Activated T-cell treated with anti-CD3 and anti-CD28 coated beads, Interleukin-2, amount 50 U/mL, for 72 hours (primary cell): ENCODE measurements at places on chromosomes 5 and 9. TPM values are rescaled to one million over a fixed set of nuclear protein-coding genes. Genes with fewer than 3 reads are reported as not detected.

DNA sequence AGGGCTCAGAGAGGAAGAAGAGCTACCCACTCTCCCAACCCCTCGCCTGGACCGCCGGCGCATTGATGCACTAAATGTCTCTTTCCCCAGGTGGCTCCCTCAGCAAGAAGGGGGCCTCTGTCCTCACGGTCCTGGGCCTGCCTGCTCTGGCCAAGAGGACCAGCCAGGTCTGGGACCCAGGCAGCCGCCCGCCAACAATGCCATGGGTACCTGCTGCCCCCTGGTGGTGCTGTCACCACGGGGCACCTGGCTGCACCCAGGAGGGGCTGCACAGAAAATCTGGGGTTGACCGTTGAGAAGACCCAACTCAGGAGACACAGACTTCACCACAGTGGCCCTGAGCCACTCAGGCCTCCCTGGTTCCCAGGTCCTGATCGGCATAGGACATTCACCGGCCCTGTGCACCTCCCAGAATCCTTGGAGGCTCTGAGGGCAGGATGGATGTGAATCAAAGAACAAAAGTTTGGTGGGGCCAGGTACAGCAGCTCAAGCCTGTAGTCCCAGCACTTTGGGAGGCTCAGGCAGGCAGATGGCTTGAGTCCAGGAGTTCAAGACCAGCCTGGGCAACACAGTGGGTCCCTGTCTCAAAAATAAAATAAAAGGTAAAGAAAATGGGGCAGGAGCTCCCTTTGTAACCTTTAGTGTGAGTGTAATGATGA, 2.4 kb upstream of the VAV2 start:
- peak overlapping the region; percentile 35 for H3K4me3 ChIP-seq
- peak; percentile 89 for DNase-seq
- H3K4me1 ChIP-seq = no peaks in the 10 kb centered on the region

- peak overlapping the region; percentile 66 for H3K4me3 ChIP-seq
- no peaks in the 10 kb centered on the region for H3K36me3 ChIP-seq
- peaks cover 45% of the 10 kb centered on the region for H3K4me1 ChIP-seq
- DNase-seq = peak; percentile 30
- no peak overlapping the region for H3K27ac ChIP-seq
These were observed 48.6 kb downstream of the UBE2QL1 start for GRCh38 chr5:6497262-6497661.

DNA sequence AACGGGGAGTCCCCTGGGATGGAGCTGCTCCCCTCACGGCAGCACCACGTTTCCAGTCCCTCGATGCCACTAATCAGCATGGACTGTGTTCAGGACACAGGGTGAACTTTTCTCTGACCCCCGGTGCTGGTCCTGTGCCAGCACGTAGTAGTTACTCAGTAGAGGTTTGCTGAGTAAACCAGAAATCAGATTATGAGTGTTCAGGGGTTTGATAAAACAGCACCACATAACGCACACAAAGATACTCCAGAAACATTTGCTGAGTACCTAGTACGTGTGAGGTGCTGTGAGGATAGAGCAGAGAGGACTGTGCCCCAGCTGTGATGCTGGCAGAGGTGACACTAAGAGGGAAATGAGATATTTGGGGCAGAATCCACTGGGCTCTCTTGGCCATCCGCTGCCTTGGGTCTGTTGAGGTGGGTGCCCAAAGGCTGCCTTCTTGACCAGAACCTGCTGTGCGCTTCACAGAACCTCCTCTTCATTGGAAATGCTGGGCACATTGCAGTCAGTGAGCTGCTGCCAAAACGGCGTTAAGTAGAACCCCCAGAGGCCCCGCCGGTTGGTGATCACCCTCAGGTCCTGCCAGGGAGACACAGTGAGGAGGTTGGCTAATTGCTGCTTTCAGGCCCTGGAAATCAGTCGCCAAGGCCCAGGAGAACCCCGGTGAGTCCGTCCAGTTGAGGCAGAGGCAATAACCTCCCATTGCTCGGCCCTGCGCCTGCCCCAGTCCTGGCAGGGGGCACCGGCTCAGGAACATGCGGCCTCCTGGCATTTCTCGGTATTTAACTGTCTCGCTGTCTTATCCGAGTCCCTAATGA, 49.4 kb downstream of the NEURL1B start:
- H3K27me3 ChIP-seq = peaks cover 6% of the 10 kb centered on the region
- no peak overlapping the region for H3K4me3 ChIP-seq
- no peak overlapping the region for H3K27ac ChIP-seq
- peak; percentile 59 for DNase-seq

Gene SOWAHA
- total RNA-seq = not detected

Gene DOK3
- total RNA-seq = 4.0 TPM
